ENCODE measurements at places on chromosomes 12 and 14.

DNA sequence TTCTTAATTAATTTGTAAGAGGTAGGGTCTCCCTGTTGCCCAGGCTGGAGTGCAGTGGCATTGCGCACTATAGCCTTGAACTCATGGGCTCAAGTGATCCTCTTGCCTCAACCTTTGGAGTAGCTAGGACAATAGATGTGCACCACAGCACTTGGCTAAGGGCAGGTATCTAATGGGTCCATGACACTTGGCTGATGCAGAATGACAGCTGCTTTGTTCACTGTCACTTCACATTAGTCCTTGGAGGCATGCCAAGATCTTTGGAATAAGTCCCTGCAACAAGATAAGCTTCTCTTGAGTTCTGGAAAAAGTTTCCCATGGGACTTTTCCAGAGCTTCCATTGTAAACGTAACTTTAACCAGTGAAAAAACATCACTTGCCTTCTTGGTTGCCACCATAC, 23.4 kb downstream of the COQ6 start:
- DNase-seq, result peak; percentile 69

DNA sequence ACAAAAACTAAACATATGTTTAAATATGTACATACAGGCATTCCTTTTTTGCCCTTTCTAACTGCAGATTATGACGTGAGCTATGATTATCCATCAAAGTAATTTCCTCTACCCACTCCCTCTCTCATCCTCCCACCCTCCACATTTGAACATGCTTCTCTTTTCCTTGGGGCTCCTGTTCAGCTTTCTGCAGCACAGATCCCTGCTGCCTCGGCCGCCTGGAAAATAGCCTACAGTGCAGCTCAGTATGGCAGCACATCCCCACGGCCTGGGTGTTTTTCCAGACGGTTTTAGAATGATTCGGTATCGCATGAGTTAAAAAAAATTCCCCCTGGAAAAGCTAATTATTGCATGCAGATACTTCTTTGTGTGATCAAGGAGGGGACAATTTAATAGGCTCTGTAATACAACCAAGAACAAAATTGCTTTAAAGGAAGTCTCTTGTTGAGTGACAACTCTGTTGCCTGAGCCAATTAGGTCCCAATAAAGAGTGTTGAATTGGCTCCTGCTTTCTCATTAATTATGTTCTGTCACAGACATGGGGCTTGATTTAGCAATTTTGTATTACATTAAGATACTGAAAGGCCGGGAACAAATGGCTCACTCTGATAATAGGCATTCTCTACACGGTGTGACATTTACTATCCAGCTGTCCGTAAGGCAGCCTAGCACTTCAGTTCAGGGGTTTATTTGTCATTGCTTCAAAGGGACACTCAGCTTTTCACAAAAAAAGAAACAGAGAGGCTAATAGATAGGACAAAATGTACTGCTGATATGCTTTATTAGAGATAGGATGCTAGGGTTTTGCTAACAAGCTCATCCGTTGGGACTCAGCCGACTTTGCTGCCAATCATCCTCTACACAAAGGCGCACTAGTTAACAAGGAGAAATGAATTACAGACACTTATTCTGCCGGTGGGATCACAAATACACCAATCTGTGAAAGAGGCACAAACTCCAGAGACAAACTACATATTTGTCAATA, 285.8 kb upstream of the G2E3 start:
- DNase-seq, result no peak

GRCh38 chr12:46401662-46402061, 29.1 kb upstream of the SLC38A2 start:
- peak; percentile 30 for DNase-seq

- DNase-seq, result peak; percentile 34
Measured at GRCh38 chr12:76820888-76821482, 57.1 kb downstream of the ZDHHC17 start.

GRCh38 chr14:50758945-50759344, 72.0 kb downstream of the NIN start:
- DNase-seq, result no peak

GRCh38 chr14:32169191-32169590, 32.7 kb upstream of the RNU6-7 start:
- DNase-seq, result no peak

- DNase-seq, result peak; percentile 34
Measured at GRCh38 chr14:32572867-32573150, 243.7 kb downstream of the AKAP6 start.

GRCh38 chr12:13425766-13426165, 229.2 kb downstream of the EMP1 start:
- DNase-seq, result no peak

- no peak for DNase-seq
Measured at GRCh38 chr12:57166971-57167371, 19.6 kb upstream of the LRP1-AS start.

DNA sequence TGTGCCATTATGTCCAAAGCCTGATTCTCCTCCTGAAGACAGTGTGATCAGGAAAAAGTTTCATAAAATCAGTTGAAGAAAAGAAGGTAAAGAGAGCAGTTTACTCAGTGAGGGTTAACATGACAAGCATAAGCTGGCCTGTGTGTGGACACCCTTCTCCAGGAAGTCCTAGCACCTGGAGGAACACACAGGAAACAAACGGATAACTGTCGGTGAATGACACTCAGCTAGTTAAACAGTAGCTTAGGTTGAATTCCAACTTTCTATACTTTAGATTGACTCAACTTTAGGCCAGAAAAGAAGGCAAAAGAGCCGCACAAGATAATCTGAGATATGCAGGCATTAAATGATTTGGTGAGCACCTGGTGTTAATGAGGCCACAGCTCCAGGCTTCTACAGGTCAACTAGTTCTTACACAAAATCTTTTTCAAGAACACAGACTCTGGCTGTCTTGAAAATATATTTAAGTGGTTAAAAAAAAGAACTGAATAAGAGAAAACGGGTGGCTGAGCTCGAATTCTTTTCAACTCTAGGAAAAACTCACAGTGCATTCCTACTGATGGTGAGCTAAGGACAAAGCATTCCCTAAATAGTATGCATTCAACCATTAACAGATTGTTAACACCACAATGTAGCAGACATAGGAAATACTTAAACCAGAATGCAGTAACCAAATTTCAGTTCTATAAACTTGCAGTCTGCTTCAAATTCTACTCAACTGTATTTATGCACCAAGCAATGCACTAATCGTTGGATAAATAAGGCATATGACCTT, 56.9 kb upstream of the TSPAN8 start:
- DNase-seq, result no peak

- no peak for DNase-seq
Measured at GRCh38 chr12:106522708-106523107, 60.1 kb upstream of the RFX4 start.

DNA sequence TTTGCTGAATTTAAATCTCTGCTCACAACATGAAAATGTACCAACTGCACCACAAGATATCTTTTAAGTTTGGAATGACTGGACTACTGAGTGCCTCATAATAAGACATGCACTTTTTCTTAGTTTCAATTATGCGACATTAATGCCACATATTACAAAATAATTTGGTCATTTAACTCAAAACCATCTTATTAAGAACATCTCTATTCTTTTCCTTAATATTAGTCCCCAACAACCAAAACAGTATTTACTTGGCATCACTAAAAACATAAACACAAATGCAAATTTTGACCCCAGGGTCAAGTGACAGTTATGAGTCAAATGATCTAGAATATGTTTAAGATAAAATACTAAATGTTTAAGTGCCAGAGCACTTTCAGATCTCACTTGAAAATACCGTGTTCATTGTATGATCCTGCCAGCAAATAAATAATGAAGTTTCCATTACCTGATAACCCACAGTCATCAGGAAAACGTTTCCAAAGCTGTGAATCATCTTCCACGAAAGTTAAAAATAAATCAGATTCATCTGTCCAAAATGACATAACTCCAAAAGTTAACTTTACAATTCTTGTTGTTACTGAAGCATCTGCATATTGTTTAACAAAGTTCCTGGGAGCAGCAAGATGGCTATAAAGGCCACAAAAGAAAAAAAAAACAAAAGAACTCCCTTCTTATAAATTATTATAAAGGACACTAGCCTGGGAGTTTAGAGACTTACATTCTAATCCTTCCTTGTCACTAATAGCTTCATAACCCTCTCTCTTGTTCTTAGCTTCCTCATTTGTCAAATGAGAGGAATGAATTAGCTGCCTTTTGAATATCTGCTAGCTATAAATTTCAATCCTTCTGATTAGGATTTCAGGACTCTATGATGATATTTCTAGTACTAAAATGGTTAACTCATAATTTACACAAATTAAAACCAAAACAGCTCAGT, 30.5 kb upstream of the AP4S1 start:
- DNase-seq, result no peak

DNA sequence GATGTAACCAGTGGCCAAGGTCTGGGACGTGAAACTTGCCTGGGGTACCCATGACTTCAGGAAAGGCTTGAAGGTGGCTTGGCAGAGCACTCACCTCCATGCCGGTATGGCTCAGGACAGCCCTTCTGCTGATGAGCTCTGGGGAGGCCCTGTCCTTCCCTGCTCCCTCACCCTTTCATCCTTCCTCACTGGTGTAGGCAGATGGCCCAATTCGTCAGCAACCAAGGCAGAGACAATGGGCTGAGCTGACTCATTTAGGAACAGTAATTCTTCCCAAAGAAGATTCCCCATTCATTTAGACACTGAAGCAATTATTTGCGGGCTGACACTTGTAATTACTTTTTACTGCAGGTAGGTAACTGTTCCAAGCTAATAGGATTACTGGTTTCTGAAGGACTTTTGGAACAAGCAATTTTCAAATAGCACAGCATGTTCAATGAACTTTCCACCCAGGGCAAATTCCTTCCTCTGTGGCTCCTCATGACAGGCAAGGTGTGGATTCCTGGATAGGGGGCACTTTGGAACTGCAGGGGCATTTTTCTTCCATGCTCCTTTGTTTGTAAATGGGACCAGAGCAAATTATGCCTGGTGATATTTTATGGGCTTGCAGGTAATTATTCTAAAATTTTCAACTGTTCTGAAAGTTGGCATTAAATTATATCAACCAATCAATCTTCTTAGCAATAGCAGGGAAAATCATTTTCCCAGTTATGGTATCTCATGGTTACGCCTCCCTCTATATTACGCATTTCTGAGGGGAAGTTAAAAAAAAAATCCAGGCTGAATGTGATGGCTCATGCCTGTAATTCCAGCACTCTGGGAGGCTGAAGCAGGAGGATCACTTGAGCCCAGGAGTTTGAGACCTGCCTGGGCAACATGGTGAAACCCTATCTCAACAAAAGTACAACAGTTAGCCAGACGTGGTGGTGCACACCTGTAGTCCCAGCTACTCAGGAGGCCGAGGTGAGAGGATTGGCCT, 24.1 kb upstream of the NRDE2 start:
- no peak for DNase-seq

DNA sequence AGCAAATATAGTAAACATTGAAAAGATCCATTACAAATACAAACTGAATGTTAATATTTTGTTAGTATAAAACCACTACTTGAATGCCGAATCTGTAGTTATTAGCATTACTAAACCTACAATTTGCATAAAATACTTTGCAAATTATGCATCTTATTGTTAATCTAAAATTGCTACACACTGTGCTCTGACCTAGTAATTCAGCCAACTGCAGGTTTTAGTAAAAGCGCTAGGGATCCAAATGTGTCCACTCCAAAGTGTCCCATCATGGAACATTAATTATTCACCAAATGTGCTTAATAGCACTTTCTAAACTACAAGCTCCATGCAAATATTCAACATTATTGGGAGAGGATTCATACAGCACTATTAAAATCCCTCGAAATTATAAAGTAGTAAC, 14.3 kb downstream of the HECTD4 start:
- no peak for DNase-seq

DNA sequence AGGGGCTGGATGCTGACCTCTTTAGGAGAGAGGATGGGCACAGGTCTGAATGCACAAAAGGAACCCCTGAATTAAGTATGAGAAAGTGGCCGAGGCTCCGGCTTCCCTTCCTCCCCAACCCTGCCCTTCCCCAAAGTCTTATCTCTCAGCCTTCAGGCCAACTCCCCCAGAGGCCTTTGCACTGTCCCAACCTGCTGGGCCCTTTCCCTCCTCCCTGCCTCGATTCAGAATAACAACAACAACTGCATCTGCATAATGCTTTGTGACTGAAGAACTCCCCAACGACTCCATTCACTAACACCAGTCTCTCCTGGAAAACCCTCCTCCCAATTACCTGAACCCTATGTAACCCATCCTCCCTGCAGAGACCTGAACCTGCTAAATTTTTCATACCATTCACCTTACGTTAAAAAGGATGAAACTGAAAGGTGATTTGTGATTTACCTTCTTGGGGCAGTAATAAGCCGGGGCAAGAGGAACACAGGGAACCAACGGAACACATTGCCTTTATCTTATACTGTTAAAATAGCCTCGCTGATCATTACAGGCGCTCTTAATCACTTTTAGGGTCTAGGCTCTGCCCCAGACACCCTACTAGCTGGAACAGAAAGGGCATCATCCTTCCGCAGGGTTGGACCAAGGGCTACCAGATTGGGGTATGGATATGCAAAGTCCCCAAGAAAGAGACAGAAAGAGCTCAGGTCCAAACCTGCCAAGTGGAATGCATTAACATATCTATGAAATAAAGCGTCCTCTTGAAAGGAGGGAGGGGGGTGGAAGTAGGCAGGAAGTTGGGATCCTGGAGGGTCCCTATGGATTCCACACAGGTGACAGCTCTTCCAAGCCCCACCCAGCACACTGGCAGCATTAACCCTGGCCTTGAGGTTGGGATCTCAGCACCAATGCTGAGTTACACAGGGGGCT, 24.2 kb upstream of the FOXN3 start:
- no peak for DNase-seq

GRCh38 chr12:64137117-64137516, 85.0 kb downstream of the KICS2 start:
- no peak for DNase-seq

GRCh38 chr14:49975276-49975675, 82.4 kb downstream of the ARF6 start:
- no peak for DNase-seq
